ENCODE measurements at places on chromosomes 7 and 10.
A peak's percentile ranks its signal among the peaks of the same experiment; 100 is the strongest.

- no peak for DNase-seq
These were observed 4.9 kb downstream of the CDC123 start for GRCh38 chr10:12200850-12201249.

- DNase-seq, result no peak
These were observed 8.5 kb upstream of the GLCCI1 start for GRCh38 chr7:7959979-7960670.

DNA sequence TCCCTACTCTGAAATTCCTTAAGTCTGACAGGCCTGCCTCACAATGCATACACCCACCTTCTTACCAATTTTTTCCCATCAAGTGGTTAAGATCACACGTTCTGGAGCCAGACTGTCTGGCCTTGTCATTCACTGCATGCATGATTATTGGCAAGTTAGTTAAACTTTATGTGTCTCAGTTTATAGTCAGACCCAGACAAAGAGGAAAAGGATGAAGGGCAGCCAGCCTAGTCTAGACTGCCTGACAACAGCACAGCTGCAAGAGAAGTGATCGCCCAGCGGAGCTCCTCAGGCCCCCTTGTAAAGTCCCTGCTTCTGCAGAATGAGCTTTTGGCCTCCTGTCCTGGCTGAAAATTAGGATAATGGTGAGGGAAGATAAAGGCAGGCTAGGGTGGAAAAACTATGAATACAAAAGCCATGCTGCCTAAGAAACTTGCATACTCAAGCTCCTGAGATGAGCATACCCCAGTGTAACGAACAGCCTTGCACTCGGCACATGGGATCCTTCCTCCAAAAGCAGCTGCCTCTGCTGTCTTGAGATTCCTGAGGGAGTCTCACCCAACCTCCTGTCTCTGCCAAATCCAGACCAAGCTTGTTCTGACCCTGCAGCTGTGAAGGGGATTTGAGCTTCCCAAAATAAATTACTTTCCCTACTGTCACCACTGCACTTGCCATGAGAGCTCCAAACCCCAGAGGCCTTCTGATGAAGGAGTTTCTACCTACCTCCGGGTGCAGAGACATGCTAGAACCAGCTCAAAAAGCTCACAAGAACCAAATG is 26.7 kb upstream of the MRLN start:
- DNase-seq, result no peak

- DNase-seq, result no peak
These were observed 17.5 kb upstream of the RET start for GRCh38 chr10:43059336-43059720.

DNA sequence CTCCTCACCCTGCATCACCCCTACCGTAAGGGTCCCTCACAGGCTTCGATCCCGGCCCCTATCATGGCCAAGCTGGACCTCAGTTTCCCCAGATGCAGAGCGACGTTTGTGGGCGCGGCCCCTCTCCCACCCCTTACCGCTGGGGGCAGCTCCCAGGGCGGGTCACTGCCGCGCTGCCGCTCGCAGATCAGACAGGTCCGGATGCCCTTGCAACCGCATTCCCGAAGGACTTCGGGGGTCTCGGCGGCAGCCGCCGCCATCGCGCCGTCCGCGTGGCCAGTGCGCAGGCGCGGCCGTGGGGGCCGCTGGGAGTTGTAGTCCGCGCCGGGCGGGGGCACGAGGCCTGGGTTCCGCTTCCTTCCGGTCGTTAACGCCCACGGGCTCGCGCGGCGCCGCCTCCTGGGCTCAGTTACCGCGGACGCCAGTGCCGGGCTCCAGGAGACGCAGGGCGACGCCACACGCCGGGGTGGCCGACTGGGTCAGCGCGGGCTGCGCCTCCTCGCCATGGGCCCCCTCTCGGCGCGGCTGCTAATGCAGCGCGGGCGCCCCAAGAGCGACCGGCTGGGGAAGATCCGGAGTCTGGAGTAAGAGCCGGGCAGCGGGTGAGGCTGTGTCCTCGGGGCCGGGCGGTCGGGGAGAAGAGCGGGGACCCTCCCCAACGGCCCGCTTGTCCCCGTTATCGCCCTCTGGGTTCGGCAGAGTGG is at the start of the genes ALKBH4 and LRWD1:
Gene ALKBH4 (minus strand): TSS at position 287 of the 704 bp plus-strand sequence. CDS start 27 bp downstream, at position 260.
Gene LRWD1 (plus strand): TSS at position 408 of the 704 bp plus-strand sequence. CDS start 97 bp downstream, at position 505.
- peak; percentile 92 for DNase-seq
